Cardiac septum (tissue), 1 donor: ENCODE measurements at places on chromosomes 7 and 10.

- DNase-seq, result no peak
Observed at GRCh38 chr7:44858161-44858560, 10.3 kb upstream of the H2AZ2 start.

- DNase-seq, result no peak
Observed at GRCh38 chr7:157432541-157432956, 95.7 kb downstream of the DNAJB6 start.

DNA sequence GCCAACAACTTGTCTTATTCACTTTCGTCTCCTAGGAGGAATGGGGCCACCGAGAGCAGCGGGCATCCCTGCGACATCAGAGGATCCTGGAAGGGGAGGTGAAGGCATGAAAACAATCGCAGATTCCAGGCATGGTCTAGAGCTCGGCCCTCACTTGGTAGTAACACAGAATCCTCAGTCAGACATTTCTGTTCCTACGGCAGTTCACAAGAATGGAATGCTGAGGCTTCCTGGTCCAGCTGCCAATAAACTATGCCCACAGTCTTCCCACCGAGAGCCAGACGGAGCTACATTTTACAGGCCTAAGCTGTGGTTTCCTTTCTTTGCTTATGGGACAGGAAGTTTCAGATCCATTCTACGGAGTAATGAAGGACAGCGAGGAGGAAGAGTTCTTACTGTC is 75.8 kb downstream of the OR13A1 start:
- no peak for DNase-seq

- DNase-seq, result no peak
Observed at GRCh38 chr7:23449941-23450340, 20.4 kb downstream of the IGF2BP3 start.

DNA sequence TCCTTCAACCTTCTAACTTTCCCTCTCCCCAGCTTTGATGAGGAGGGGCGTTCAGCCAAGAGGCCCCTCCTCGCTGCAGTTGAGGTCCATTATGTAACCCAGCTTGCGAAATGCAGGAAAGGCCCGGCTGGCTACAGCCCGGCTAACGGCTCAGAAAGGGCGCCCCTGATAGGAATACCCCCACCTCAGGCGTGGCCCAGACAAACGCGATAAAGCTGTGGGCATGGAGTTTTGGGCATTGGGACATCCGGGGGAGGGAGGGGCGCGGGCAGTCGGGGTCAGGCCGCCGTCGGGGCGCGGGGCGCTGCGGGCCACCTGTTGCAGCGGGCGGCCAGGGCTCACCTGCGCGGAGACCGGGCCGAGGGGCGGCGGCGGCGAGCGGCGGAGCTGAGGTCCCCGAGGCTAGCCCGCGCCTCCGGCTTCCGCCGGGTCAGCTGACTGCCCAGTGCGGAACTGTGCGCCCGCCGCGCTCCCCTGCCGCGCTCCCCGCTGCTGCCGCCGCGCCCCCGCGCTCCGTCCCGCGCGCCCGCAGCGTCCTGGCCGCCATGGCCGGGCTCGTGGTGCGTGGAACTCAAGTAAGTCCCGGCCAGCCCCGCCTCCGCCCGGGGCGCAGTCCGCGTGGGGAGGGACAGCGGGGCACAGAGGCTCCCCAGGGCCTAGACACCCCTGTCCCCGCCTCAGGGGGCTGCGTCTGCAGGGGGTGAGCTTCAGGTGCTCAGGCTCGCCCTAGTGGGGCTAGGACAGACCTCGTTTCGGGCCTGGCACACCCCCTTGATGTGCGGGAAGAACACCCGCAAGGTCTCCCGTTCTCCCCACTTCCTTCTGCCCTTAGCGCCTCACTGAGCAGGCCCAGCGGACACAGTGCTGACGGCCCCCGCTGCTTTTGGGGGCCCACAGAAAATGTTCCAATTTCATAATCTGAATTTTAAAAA is at the start of gene LRMDA:
LRMDA (plus strand) TSS at position 445 of the 932 bp plus-strand sequence.
- DNase-seq, result peak; percentile 83

- peak; percentile 39 for DNase-seq
Observed at GRCh38 chr10:46229144-46229563, 57.6 kb upstream of the ANTXRL start.

DNA sequence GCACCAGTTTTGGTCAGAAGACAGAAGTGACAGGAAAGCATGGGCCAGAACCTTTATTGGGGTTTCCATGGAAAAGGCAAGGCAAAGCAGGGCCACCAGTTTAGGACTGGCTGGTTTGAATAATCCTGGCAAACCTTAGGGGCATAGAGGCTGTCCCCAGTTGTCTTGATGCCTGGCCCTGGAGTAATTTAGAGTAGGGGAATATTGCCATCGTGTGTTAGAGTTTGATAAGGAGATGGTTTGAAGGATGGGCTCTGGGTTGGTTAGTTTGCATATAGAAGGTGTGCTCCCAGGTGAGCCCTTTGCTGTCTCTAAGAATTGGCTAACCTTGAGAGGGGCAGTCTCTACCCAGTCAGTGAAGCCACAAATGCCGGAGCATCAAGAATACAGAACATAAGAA is 79.6 kb downstream of the ZNF777 start:
- DNase-seq, result no peak

- DNase-seq, result no peak
Observed at GRCh38 chr10:76001019-76001418, 569.6 kb downstream of the LRMDA start.

DNA sequence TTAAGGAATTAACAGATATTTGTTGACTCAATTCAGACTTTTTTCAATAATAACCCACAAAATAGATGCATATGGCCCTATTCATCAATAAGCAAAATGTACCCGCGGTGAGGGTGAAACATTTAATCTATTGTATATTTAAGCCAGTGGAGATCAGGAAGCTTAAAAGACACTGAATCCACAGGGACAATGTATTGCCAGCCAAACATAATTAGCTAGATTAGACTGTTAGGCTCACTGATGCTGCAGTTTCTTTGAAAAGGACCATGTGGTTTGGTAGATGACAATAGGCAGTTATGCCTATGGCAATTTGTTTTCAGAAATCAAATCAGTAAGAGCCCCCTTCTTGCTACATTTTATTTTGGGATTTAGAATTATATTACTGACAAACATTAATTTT is 87.3 kb upstream of the PLXDC2 start:
- DNase-seq, result no peak

GRCh38 chr10:125186431-125187170 is 26.2 kb upstream of the CTBP2 start:
- DNase-seq, result peak; percentile 70

GRCh38 chr10:106224676-106225075 is 939.8 kb downstream of the SORCS1 start:
- no peak for DNase-seq

GRCh38 chr10:30977385-30977784 is 54.3 kb downstream of the ZNF438 start:
- no peak for DNase-seq

GRCh38 chr7:140509789-140510188 is 30.5 kb upstream of the MKRN1 start:
- DNase-seq, result no peak
